ENCODE measurements at places on chromosomes 6 and 20. TPM values are rescaled to one million over a fixed set of nuclear protein-coding genes. Genes with fewer than 3 reads are reported as not detected.
A peak's percentile ranks its signal among the peaks of the same experiment; 100 is the strongest.

DNA sequence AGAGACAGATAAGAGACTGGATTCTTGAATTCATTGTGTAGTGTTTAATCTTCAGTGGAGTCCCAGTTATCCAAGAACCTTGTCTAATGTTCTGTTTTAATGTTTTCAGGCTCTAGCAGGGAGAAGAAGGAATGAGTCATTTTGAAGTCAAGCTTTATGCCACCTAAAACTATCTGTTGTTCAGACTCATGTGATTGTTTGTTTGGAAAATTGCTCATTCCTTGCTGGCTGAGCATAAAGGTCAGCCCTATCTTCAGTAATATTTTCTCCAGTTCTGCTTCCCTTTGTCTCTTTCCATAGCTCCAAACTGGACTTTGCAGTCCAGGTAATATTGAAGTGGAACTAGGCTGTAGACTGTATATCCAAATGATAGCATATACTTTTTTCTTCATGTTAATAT is 34.2 kb downstream of the CLVS2 start:
- no peak for DNase-seq

- DNase-seq = no peak
Observed at GRCh38 chr20:23152308-23152892, 66.3 kb upstream of the CD93 start.

GRCh38 chr6:163806755-163807499 is 392.4 kb downstream of the QKI start:
- DNase-seq = no peak

DNA sequence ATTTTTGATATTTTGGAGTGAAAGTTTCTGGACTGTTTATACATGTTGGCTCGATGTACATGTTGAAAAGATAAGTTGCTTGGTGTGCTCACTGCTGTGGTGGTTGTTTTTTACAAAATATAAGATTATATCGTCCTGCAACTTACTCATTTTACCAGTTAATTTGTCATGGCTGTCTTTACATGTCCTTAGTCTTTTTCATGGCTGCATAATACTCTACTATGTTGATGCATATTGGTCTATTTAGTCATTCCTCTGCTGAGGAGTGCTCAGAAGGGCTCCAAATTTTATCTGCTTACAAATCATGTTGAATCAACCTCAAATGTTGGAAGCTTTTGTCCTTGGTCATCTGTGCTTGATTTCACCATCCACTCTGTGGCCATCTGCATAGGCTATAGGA is 164.6 kb downstream of the BCKDHB start:
- no peak for DNase-seq

DNA sequence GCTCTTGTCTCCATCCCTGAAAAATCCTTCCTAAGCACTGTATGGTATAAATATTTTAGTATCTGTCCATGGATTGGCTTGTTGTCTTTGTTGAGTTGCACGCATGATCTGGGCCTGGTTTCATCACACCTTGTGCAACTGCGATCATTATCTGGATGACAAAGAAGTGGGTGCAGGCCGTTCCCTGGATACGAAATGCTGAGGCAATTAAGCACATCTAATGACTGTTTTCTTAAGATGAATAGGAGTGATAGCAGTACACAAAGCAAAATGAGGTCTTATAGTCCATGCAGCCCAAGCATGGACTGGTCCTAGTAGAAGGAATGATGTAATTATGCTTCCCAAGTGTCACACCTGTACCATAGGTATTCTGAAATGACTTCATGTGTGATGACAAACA is 47.8 kb downstream of the SLC35D3 start:
- no peak for DNase-seq

- no peak for DNase-seq
Observed at GRCh38 chr20:57790176-57790575, 80.4 kb upstream of the PMEPA1 start.

DNA sequence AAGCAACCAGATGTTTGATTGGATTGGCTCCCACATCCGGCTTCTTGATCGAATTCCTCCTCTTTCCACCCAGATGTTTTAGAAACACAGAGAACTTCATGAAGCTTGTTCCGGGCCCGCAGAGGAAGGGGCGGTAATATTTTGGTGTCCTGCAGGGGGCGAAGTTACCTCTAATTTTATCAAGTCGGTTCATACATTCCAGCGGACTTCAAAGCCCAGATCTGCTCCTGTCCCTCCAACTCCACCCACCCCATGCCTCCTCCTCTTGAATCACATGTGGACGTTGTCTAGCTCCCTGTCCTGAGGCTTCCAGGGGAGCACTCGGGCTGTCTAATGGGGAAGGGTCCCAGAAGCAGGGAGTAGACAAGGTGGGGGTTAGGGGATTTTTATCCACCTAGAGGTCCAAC is 2.9 kb upstream of the BMP6 start:
- DNase-seq = peak; percentile 78

- no peak for DNase-seq
Observed at GRCh38 chr6:142867355-142867801, 77.6 kb downstream of the HIVEP2 start.

Gene LKAAEAR1
- not detected for total RNA-seq

DNA sequence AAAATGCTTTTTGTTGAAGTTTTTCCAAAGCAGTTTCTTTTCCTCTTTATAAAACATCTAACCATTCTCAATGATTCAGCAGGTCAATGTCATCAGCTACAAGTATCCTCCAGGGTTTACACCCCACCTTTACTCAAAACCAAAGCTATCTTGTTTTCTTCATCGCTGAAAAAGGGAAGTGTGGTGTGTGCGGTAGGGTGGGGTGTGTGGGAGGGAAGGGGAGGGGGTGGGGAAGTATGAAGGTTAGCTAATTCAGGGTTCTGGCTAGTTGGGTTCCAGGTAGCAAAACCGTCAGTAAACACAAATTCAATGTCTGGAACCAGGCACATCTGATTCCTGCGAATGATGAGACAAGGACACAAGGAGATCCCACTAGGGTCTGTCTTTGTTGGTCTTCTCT is 189.6 kb downstream of the GJA10 start:
- DNase-seq = no peak

DNA sequence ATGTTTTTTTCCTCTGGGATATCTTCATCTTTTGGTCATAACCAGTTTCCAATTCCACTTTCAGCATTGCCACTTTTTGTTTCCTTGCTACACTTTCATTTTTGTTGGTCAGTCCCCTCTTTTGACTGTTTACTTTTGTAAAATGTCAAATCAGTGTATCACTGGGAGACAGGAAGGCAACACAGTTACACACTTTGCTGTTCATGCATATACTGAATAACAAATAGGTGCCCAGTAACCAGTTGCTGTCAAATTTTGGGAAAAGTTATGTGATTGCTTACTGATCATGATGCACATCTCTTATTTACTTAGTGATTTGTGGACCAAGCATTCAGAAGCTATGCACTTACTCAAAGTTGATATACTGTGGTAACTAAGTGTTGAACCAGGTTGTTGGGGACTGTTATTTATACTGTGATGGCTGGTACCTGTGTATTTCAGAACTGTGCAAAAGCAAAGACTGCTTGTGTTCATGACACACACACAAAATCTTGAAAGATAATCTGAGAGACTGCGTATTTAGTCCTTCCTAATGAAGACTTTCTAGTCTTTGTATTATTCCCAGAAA is 41.0 kb downstream of the ZNF292 start:
- no peak for DNase-seq

DNA sequence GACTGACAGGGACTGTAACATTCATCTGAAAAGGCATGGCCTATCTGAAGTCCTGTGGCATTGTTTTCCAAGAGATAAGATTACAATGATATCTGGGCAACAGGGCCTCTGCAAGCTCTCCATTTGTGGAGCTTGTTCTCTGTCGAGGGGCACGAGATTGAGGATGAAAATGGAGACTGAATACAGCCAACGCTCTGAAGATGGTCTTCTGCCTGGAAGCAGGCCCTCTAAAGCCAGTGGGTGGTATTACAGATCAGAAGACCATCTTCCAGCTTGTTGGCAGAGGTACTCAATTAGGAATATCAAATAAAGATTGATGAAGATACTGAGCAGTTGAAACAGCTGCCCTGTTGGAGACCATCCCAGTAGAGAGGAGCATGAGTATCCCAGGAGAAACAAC is 288.2 kb downstream of the CENPW start:
- DNase-seq = no peak

Gene CLPSL2
- not detected for total RNA-seq

DNA sequence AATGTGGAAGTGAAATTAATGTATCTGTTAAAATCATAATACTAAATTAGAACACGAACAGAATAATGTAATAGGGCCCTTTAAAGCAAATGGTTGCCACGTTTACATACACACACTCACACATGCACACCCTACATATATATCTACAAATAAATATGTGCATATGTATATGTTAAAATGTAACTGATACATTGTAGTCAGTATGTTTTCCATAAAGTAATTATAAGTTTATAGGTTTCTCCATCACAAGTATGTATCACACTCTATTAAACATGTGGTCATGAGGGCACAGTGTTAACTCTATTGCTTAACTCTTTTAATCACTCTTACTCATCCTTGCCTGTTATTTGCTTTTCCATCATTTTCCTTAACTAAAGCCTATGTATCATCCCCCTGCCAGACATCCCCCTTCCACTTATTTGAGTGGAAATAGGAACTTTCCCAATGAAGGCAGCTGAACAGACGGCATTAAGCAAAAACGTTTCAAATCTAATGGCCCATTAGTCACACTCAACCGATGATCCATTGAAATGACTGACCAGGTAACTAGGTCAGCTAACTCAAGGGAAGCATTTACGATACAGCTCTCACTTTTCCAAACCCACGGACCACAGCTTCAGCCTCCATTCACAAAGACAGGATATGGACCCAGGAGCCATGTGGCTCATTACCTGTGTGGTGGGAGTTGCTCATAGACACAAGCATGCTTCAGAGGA is 89.3 kb downstream of the HAO1 start:
- DNase-seq = no peak

- peak; percentile 56 for DNase-seq
Observed at GRCh38 chr20:45987108-45987780, 15.2 kb upstream of the ZNF335 start.

Gene ZFP64
- 13.1 TPM for total RNA-seq

Gene TTLL9
- total RNA-seq = 0.27 TPM

Gene RIPOR3
- 0.14 TPM for total RNA-seq

GRCh38 chr6:48194596-48195295 is 83.7 kb upstream of the PTCHD4 start:
- DNase-seq = no peak
